ENCODE measurements at places on chromosomes 12 and 14. TPM values are rescaled to one million over a fixed set of nuclear protein-coding genes. Genes with fewer than 3 reads are reported as not detected.

DNA sequence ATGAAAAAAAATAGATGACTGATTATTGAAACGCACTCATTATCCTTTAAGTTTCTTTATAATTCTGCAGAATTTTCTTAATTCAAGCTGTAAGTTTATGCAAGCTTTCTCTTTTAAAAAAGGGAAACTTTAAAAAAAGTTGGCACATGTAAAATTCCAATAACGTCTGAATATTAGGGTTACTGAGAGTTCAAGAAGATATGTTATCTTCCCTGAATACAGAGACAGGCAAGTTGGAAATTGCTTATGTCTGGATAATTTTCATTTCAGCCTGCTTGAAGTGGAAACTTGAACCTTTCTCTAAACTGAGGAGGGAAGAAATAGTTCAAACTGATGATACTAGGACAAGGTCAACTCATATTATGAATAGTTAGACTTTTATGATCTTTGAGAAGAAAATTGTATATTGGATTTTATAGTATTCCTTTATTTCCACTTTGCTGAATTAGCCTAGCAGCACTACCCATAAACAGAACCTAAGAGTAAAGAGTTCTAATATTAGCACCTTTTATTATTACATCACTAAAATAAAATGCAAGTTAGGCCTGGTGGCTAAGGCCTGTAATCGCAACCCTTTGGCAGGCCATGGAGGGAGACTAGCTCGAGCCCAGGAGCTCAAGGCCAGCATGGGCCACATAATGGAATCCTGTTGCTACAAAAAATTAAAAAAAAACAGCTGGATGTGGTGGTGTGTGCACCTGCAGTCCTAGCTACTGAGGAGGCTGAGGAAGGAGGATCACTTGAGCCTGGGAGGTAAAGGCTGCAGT lies 288.0 kb downstream of the TRHDE start:
- no peak overlapping the region for H3K4me3 ChIP-seq
- no peaks in the 10 kb centered on the region for H3K27me3 ChIP-seq
- no peak overlapping the region for H3K27ac ChIP-seq
- peaks cover 3% of the 10 kb centered on the region for H3K4me1 ChIP-seq

GRCh38 chr14:93804654-93805053 lies 16.4 kb upstream of the PRIMA1 start:
- H3K27me3 ChIP-seq = no peaks in the 10 kb centered on the region
- DNase-seq = no peak
- no peaks in the 10 kb centered on the region for H3K36me3 ChIP-seq

Gene TMX1
- 25.6 TPM for total RNA-seq

DNA sequence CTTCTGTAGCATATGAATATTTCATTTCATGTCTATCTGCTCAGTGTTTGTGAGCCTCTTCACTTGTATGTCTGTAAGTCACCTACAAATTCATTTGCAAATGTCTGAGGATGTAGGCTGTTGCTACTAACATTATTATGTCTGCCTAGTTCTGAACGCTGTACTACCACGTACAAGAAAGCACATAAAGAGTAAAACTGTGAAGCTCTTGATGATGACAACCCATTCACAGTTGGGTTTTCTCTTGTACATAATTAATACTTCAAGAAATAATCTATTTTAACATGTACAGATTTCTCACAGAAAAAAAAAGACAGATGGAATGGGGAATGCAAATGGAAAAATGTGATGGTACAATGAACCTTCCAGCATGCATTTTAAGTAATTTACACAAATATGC lies 64.3 kb upstream of the CPNE8 start:
- DNase-seq = no peak
- H3K27me3 ChIP-seq = no peaks in the 10 kb centered on the region
- no peaks in the 10 kb centered on the region for H3K4me1 ChIP-seq
- no peak overlapping the region for H3K27ac ChIP-seq
- no peak overlapping the region for H3K4me3 ChIP-seq

- no peak overlapping the region for H3K4me3 ChIP-seq
- H3K36me3 ChIP-seq = no peaks in the 10 kb centered on the region
- no peaks in the 10 kb centered on the region for H3K4me1 ChIP-seq
- no peak overlapping the region for H3K27ac ChIP-seq
- DNase-seq = no peak
Measured at GRCh38 chr12:74412606-74413230, 124.9 kb upstream of the ATXN7L3B start.

Gene MCRS1
- total RNA-seq = 46.6 TPM

Gene SYT10
- not detected for total RNA-seq

Measured in thoracic aorta (tissue), 2 donors.